ENCODE measurements at places on chromosomes 3 and 15.

- DNase-seq = no peak
Measured at GRCh38 chr15:90930861-90931574, 1.3 kb downstream of the HDDC3 start.

- DNase-seq = no peak
Measured at GRCh38 chr3:174540116-174540908, 318.8 kb upstream of the NAALADL2 start.

- DNase-seq = no peak
Measured at GRCh38 chr3:103803787-103804186, 1369.0 kb downstream of the ZPLD1 start.

- DNase-seq = no peak
Measured at GRCh38 chr15:76440441-76440840, 103.9 kb downstream of the ISL2 start.

DNA sequence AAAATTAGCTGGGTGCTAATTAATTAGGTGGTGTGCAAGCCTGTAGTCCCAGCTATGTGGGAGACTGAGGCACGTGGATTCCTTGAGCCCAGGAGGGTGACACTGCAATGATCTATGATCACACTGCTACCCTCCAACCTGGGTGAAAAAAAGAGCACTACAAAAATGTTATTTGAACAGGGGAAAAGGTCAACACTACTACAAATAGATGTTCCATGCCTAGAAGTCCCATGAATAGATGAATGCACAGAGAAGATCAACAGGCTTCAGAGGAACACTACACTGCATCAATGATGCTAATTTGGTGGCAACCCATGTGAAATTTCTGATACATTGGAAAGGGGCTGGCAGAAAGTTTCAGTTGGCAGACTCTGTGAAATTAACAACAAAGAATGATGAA lies 105.4 kb upstream of the FHIT start:
- DNase-seq = no peak

DNA sequence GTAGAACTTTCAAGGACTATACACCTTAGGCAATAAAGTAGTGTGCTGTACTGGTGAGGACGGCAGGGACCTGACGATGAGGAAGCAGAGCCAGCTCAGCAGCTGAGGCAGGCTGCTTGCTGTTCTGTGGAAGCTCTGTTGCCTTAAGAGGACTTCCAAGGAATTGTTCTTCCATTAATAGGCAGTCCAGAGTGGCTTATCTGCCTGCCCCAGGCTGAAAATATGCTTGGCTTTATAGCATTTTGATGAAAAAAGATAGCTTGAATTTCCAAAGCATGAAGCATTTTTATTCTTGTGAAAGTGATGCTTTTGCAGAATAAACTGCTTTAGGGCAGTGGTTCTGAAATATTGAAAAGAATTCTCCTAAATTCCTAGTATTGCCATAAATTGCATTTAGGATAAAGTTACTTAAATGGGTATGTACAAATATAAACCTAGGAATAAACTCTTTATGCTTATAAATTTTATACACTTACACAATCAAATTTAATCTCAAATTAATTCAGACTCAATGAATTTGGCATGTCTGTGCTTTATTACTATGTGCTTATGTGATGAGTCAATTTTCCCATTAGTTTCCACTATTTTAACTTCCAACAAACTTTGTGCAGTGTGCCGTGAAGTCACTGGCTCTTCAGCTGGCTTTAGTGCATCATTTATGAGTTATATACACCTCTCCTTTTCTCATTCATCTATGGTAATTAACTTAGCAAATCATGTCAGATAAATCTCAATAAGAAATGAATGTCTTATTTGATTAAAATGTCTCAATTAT lies 231.0 kb upstream of the RASGRP1 start:
- no peak for DNase-seq

DNA sequence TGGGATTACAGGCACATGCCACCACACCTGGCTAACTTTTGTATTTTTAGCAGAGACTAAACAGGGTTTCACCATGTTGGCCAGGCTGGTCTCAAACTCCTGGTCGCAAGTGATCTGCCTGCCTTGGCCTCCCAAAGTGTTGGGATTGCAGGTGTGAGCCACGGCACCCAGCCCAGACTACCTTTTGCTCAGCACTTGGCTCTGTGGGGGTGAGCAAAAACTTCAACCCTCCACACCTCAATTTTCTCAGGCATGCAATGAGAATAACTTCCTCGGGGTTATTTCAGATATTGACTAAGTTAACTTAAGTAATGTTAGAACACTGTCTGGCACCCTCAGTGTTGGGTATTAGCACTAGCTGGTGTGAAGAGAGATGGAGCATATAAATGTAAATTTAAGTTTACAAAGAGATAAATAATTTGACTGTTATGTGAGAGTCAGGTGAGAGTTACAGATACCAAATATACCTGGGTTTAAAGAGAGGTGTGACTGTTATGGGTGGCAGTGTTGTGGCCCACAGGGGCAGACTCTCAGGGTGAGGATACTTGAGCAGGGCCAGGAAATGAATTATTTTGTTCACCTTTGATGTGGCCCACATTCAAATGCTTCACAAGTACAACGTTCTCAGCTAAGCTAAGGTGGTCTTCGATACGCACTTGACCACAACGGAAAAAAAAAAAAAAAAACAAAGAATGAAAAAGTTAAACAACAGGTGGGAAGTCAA lies 29.0 kb downstream of the CPOX start:
- DNase-seq = no peak

DNA sequence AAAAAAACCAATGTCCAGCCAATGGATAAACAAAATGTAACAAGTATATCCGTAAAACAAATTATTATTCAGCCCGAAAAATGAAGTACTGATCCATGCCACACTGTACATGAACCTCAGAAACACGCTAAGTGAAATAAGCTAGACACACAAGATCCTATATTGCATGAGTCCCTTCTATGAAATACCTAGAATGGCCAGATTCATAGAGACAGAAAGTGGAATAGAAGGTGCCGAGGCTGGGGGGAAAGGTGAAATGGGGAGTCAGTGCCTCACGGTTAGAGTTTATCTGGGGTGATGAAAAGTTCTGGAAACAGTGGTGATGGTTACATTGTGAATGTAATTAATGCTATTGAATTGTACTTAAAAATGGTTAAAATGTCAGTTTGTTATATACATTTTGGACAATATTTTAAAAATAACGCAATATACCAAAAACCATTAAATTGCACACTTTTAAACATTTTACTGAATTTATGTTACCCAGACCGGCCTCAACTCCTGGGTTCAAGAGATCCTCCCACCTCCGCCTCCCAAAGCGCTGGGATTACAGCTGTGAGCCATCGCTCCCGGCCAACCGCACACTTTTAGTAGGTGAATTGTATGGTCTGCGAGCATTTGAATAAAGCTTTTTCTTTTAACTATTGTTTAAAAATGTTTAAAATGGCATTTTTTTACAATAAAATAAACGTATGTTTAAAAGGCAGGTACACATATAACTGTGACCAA lies 2.1 kb downstream of the RNF168 start:
- DNase-seq = no peak

DNA sequence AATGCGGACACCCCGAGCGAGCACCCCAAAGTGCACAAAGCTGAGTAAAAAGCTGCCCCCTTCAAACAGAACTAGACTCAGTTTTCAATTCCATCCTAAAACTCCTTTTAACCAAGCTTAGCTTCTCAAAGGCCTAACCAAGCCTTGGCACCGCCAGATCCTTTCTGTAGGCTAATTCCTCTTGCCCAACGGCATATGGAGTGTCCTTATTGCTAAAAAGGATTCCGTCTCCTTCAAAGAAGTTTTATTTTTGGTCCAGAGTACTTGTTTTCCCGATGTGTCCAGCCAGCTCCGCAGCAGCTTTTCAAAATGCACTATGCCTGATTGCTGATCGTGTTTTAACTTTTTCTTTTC lies 5.3 kb downstream of the BHLHE40 start:
- DNase-seq = no peak

DNA sequence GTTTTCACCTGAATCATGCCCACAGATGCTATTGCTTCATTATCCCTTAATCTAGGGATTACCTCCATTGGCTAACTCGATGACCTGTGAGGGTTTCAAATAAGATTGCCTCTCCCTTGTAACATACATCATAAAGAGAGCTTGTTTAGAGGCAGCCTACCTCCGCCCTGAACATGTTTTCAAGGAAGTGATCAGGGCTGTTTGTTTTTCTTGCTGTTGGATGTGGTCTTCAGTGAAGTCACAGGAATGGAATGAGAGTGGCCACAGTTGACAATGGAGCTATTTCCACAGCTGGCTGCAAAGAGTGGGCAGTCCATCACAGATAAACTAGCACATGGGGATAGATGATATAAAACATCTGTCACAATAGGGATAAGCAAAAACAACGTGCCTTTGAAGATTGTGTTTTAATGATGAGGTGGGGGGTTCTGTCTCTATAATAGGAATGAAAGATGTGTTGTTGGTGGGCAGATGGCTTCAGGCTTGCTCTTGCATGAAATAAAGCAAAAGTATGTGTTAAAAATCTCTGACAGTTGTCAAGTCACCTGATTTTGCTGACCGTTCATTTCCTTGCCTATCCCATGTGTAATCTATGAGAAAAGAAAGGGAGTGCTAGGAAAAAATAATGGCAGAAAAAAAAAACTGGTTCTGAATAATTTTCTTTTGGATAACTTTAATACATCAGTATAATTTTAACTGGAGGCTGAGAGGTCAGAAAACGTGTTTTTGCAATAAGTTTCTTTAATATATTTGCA lies 642.3 kb downstream of the RBMS3 start:
- peak; percentile 1 for DNase-seq

DNA sequence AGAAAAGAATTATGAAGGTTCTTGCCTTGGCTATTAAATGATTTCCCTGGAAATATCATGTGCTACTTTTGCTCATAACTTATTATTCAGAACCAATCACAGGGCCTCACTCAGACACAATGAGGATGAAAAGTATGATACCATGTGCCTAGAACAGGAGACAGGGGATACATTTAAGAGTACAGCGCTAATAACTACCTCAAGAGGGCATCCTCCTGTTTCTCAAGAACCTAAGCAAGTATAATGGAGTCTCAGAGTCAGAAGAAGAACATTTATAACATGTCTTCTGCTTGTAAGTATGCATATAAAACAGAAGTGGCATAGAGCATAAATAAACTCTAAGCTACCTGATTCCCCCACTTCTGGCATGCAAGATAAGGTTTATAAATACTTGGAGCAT lies 125.4 kb upstream of the MME start:
- DNase-seq = no peak

DNA sequence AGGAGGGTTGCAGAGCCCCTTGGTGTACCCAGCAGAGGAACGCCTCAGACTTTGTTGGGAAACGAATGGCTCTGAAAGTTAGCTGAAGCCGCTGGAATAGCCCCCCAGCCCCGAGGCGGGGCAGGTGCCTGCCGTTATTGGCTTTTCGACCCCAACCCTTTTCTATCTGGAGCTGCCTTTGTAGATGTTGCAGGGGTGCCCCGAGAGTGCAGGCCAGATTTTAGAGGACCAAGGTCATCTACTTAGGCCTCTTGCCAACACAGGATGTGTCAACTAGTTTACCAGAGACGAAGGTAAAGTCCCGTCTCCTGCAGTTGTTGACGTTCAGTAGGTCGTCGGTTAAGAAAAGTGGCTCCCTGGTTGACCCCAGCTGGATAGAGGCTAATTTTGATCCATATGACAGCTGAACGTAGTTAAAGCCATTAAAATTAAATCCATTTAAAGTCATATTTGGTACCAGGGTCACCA lies 579 bp upstream of the UBE3A start:
- DNase-seq = no peak

DNA sequence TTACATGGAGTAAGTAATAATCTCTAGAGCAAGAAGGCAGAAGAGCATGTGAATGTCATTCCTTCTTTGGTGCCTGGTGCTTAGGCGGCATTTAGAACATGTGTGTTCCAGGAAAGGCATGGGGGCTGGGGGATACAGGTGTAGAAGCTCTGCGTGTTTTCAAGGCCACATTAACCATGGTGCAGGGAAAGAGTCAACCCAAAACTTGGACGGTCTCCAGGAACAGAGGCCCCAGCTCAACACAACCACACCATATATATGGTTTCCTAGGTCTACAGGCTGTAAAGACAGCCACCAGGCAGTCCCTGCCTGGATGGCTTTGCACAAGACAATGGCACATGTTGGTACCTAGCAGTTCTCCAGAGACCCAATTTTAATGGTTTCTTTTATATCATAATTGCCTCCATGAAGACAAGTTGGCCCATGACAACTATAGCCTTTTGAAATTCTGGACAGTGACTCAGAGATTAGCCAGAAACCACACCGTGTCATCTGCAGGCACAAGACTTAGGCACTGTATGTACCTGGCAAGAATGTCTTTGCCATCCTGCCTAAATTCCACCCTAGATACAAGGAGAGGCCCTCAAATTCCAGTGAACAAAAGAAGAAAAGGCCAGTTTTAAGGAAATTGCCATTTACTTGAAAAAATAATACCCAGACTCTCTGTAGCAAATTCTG lies 25.0 kb upstream of the DGKG start:
- no peak for DNase-seq

DNA sequence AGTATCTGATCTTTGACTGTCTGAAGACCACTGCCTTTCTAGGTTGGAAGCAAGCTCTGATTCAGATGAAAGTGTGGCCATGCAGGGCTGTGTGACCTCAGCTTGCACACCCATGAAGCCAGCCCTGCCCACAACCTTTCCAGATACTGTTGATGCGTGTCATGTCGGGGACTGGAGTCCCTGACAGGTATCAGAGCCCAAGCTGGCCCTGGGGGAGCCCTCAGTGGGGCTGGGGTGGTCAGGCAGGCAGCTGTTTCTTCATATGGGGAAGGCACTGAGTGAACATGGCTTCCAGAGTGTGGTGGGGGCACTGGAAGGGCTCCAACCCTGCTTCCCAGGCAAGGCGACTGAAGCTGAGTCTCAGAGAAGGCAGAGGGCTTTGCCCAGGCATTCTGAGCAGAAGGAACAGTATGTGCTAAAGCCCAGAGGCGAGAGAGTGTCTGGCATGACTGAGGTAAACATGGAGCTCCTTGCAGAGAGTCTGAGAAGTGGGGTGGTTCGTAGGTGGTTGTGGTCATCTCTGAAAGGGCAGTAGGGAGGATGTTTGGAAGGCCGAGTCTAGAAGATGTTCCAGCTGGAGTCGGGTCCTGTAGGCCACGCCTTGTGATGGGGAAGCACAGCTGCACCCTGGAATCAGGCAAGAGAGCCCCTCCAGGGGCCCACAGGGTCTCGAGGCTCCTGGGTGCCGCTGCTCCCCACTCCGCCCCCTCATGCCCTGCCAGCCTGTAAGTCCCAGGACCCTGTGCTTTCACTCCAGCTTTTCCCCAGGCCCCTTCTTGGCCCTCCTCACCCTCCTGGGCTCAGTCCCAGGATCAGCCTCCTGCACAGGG lies 122.2 kb downstream of the EEFSEC start:
- DNase-seq = no peak

- DNase-seq = no peak
Measured at GRCh38 chr3:177657243-177657642, 460.0 kb upstream of the TBL1XR1 start.

- no peak for DNase-seq
Measured at GRCh38 chr15:65222891-65223290, 11.6 kb upstream of the CILP start.

GRCh38 chr3:30989276-30990030 lies 95.0 kb upstream of the GADL1 start:
- no peak for DNase-seq

- DNase-seq = peak; percentile 17
Measured at GRCh38 chr15:38651328-38652038, 86.9 kb upstream of the RASGRP1 start.

- DNase-seq = peak; percentile 42
Measured at GRCh38 chr3:122397201-122397600, 13.2 kb downstream of the FAM162A start.

- DNase-seq = no peak
Measured at GRCh38 chr15:87961851-87962420, 294.6 kb downstream of the NTRK3 start.

GRCh38 chr15:65194826-65195547 lies 9.8 kb upstream of the CLPX start:
- no peak for DNase-seq

Measured in putamen (tissue), 1 donor.